Stimulated activated CD8-positive, alpha-beta memory T cell treated with anti-CD3 and anti-CD28 coated beads, Interleukin-12 subunit alpha, Interleukin-12 subunit beta, amount 100 ng/mL, for 1 hour (primary cell): ENCODE measurements at places on chromosomes 6 and 20.

DNA sequence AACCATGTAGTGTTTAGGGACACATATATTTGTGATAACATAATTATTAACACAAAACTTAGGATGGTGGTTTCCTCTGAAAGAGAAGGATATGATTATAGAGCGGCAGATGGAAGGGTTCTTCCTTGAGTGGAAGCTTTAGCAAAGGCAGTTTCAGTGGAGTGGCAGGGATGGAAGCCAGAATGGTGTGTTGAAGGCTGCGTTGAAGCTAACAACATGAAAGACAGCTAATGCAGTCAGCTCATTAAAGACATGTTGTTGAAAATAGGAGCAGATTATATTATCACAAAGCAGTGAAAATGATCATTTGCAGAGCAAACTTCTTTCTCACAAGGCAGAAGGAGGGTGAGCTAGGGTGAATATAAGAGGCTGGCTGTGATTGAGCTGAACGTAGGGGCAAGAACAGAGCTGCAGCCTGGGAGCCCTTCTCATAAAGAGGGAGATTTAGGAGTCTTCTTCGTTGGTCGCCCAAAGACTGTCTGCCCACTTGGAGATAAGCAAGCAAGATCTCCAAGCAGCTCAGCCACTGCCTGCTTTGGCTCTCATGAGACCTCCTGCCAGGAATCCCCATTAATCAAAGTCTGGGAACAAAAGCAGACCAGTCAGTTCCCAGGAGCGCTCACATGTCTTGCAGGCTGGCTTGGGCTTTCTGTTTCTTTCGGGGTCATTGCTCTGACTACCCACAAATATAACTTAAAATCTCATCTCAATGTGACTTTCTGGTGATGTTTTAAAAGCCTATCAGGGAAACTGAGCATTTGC is 2.6 kb upstream of the ANKRD6 start:
- DNase-seq = no peak

GRCh38 chr20:37193226-37193625 is 13.9 kb upstream of the MROH8 start:
- no peak for DNase-seq

- DNase-seq = no peak
Observed at GRCh38 chr6:108492131-108492766, 68.5 kb upstream of the FOXO3 start.

GRCh38 chr6:64113704-64114103 is 478.1 kb downstream of the PHF3 start:
- no peak for DNase-seq

- DNase-seq = no peak
Observed at GRCh38 chr6:158347335-158347734, 35.1 kb downstream of the TULP4 start.

GRCh38 chr6:77073410-77073760 is 389.9 kb downstream of the HTR1B start:
- no peak for DNase-seq

DNA sequence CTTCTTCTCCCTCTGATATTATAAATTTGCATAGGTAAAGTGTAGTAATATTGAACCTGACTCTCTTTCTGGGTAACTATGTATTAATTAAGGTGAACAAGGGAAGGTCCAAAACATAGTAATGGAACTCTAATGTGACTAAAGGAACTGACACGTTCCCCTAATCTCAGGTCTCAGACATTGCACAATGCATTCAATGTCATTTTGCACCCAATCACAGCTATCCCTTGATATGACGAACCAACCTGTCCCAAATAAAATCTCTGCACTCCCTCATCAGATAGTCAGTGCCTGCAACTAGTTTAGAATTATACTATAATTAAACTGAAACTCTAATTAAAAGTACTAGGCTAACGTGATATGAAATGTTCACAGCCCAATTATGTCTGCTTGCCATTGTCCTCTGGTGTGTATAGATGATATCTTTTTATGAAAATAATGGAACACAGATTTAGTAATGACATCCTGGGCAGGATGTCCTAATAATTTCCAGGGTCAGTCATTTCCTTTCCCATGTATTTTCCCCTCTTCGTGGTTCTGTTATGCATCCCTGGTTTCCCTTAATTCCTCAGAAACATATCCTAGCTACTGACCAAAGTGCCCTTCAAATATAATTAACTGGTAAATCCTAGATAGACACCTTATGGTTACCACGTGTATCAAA is 36.8 kb downstream of the PTPRK start:
- no peak for DNase-seq

DNA sequence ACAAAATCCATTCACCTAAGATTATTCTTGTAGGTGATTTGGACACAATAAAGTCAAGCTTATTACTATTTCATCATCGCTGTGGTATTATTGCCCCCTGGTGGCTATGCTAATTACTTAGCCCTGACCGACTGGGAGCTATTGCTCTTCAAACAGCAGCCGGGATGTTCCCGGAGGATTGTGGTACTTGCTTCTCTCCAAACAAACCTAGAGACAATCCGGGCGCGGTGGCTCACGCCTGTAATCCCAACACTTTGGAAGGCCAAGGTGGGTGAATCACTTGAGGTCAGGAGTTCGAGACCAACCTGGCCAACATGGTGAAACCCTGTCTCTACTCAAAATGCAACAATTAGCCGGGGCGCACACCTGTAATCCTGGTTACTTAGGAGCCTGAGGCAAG is 15.4 kb upstream of the STMND1 start:
- no peak for DNase-seq

DNA sequence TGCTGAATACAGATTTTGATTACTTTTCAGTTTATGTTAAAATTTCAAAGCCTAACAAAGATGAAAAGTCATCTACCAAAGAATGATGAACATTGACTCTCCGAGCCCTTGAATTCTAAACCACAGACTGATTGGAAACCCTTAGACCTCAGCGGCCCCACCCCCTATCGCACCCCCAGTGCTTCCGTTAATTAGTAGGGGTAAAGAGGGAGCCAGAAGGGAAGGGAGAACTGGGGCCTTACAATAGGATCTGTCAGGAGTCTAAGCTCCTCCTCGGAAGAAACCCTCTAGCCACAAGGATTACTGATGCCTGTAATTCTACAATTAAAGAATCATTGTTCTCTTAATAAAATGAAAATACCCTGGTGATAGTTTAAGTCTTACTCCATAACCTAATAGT is 79.7 kb upstream of the JARID2 start:
- DNase-seq = no peak

GRCh38 chr20:45894797-45895196 is 3.7 kb downstream of the CTSA start:
- no peak for DNase-seq

DNA sequence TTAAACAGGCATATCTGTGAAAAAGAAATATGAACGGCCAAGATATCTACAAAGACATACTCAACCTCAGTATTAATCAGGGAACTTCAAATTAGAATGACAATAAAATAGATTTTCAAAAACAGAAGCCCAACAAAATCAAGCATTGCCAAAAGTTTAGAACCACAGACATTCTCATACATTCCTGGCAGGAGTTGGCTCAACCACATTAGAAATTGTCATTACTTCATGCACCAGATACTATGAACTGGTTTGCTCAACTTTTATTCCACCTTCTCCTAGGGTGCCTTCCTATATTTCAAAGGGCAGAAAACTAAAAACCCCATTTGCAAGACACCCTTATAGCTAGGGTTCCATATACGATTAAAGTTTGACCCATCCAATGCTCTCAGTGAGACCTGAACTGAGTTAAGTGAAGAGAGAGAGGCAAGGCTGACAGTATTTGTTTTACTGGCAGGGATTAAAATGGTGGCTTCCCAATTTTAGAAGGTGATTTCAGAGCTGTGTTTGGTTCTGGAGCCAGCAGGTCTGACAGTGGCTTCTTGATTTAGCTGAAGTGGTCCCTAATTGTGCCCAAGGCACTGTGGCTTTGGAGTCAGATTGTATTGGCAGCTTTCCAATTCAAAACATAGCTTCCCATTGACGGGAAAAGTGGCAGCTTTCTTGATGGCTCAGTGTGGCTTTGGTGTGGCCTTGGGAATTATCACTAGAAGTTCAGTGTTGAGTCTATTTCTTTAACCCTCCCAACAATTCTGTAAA is 77.1 kb upstream of the CDYL start:
- DNase-seq = no peak

GRCh38 chr6:170279977-170280688 is 10.7 kb downstream of the DLL1 start:
- DNase-seq = no peak

DNA sequence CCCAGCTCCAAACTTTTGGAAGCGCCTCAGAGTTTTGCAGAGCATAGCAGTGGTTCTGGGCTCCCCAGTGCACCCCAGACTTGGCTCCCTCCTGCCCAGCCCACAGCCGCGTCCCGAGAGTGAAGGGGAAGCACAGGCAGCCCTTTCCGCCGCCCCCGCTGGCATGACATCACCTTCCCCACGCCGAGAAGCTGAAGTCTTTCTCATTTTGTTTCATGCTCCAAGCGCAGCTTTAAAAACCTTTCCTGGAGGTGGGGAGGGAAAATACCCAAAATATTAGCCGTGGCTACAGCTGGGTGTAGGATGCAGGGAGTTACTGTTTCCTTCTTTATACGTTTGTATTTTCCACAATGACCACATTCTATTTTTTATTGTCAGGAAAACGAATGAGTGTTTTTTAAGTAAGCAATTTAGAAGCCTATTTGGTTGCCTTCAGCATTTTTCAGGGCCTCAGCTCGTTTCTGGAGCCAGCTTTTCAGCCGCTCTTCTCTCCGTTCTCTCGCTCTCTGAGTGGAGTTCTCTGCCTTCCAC is 72.9 kb downstream of the SNX5 start:
- DNase-seq = no peak

DNA sequence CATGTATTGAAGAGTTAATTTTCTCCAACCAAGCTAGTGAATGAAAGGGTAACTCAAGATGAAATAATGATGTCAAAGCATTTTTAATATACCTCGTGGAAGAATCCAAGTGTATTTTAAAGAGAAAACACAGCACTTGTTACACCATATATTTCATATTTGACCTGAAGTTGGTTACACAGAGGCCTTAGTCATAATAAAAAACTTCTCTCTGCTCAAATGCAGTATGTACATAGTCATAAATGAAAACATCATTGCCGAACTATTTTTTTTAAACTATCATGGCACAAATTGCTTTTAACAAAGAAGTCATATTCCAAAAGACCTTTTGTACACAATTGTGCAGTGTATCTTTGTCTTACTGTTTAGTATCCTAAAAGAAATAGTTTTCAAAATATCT is 43.0 kb downstream of the BACH2 start:
- DNase-seq = no peak

- DNase-seq = no peak
Observed at GRCh38 chr6:68506911-68507310, 128.2 kb upstream of the ADGRB3 start.
